ENCODE measurements at places on chromosomes 7 and 10. TPM values are rescaled to one million over a fixed set of nuclear protein-coding genes. Genes with fewer than 3 reads are reported as not detected.

CYP2E1 gene
- total RNA-seq = 0.33 TPM

SUN3 gene
- not detected for total RNA-seq

RAB11FIP2 gene
- total RNA-seq = 27.3 TPM

SH2B2 gene
- total RNA-seq = 3.7 TPM

FAM25C gene
- total RNA-seq = not detected

CDH23 gene
- total RNA-seq = 1.8 TPM

CHAT gene
- total RNA-seq = 2.4 TPM

AKR1C2 gene
- 2.5 TPM for total RNA-seq

MCM10 gene
- 21.1 TPM for total RNA-seq

SNX10 gene
- total RNA-seq = 18.8 TPM

SPDYE2B gene
- 3.2 TPM for total RNA-seq

CCDC3 gene
- total RNA-seq = 141 TPM

TMEM273 gene
- 0.71 TPM for total RNA-seq

CYP3A4 gene
- total RNA-seq = not detected

NAMPT gene
- 155 TPM for total RNA-seq

CNNM2 gene
- 7.8 TPM for total RNA-seq

VSTM2A gene
- 15.0 TPM for total RNA-seq

HECW1 gene
- 13.4 TPM for total RNA-seq

VPS50 gene
- 22.8 TPM for total RNA-seq

ENTPD7 gene
- 15.6 TPM for total RNA-seq

KEL gene
- total RNA-seq = 0.86 TPM

ZNF786 gene
- total RNA-seq = 5.0 TPM

CALHM1 gene
- 0.60 TPM for total RNA-seq

SDK1 gene
- 6.9 TPM for total RNA-seq

UTF1 gene
- total RNA-seq = not detected

PRRT4 gene
- 0.61 TPM for total RNA-seq

TBX20 gene
- not detected for total RNA-seq

CRYGN gene
- total RNA-seq = 0.15 TPM

NMT2 gene
- total RNA-seq = 22.1 TPM

UCN3 gene
- total RNA-seq = not detected

CPSF4 gene
- total RNA-seq = 53.1 TPM

SEMA3C gene
- 32.2 TPM for total RNA-seq

TMEM225B gene
- 2.7 TPM for total RNA-seq

UCMA gene
- total RNA-seq = not detected

COL26A1 gene
- total RNA-seq = 0.45 TPM

RARRES2 gene
- total RNA-seq = 6.5 TPM
